Upper lobe of left lung (tissue), 6 donors: ENCODE measurements at places on chromosomes 2 and 18. TPM values are rescaled to one million over a fixed set of nuclear protein-coding genes. Genes with fewer than 3 reads are reported as not detected.

DNA sequence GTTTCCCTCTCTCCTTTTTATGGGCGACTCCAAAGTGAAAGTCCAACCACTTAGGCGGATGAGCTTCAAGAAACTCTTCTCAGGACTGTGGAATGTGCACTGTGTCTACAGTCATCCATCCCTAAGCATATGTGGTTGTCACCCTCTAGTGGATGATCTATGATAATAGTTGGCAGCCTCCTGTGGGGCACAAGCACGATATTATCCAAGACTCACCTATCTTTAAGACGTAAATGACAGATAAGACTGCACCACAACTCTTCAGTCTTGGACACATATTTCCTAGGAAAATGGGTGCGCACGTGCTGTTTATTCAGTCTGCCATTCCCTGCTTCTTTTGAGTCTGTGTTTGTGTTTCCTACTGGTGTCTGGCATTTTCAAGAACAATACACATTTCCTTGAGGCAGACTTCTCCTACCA, 145.5 kb upstream of the CTAGE1 start:
- peaks cover 27% of the 10 kb centered on the region for H3K4me1 ChIP-seq
- no peaks in the 10 kb centered on the region for H3K27me3 ChIP-seq
- no peaks in the 10 kb centered on the region for H3K36me3 ChIP-seq
- H3K4me3 ChIP-seq: no peak overlapping the region
- DNase-seq: no peak
- no peak overlapping the region for H3K27ac ChIP-seq

DNA sequence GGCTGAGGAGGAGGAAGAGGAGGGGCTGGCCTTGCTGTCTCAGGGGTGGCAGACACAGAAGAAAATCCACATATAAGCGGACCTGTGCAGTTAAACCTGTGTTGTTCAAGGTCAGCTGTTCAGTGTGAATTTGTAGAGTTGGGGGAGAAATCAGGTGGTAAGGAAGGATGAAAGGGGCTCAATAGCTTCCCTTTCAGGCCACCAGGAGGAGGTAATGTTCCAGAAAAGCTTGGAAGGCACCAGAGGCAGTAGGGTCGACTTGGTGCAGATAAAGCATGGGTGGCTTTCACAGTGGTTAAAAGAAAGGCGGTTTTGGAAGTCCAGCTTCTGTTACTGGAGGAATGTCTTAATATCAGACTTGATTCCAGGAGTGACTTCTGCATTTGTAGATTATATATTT, 167.4 kb downstream of the THSD7B start:
- no peak overlapping the region for H3K4me3 ChIP-seq
- no peak overlapping the region for H3K27ac ChIP-seq

GRCh38 chr18:58870130-58870529, 5.5 kb downstream of the ZNF532 start:
- H3K36me3 ChIP-seq: peaks cover 4% of the 10 kb centered on the region
- no peaks in the 10 kb centered on the region for H3K27me3 ChIP-seq
- peaks cover 19% of the 10 kb centered on the region for H3K4me1 ChIP-seq
- H3K27ac ChIP-seq: peak overlapping the region; percentile 57
- no peak overlapping the region for H3K4me3 ChIP-seq

GRCh38 chr2:138503652-138504051, 2.1 kb downstream of the SPOPL start:
- H3K27me3 ChIP-seq: no peaks in the 10 kb centered on the region
- H3K4me1 ChIP-seq: peaks cover 30% of the 10 kb centered on the region
- peak overlapping the region; percentile 81 for H3K4me3 ChIP-seq
- DNase-seq: no peak
- H3K36me3 ChIP-seq: no peaks in the 10 kb centered on the region
- H3K27ac ChIP-seq: peak overlapping the region; percentile 88

GRCh38 chr18:44742718-44743311, 62.1 kb downstream of the SETBP1 start:
- H3K36me3 ChIP-seq: no peaks in the 10 kb centered on the region
- H3K4me1 ChIP-seq: no peaks in the 10 kb centered on the region
- peak overlapping the region; percentile 61 for H3K27ac ChIP-seq
- H3K27me3 ChIP-seq: no peaks in the 10 kb centered on the region
- no peak for DNase-seq

- H3K4me3 ChIP-seq: no peak overlapping the region
- peaks cover 21% of the 10 kb centered on the region for H3K4me1 ChIP-seq
- peak; percentile 38 for DNase-seq
- H3K27me3 ChIP-seq: no peaks in the 10 kb centered on the region
- H3K36me3 ChIP-seq: no peaks in the 10 kb centered on the region
Measured at GRCh38 chr2:240916571-240917008, 10.5 kb downstream of the CROCC2 start.

DNA sequence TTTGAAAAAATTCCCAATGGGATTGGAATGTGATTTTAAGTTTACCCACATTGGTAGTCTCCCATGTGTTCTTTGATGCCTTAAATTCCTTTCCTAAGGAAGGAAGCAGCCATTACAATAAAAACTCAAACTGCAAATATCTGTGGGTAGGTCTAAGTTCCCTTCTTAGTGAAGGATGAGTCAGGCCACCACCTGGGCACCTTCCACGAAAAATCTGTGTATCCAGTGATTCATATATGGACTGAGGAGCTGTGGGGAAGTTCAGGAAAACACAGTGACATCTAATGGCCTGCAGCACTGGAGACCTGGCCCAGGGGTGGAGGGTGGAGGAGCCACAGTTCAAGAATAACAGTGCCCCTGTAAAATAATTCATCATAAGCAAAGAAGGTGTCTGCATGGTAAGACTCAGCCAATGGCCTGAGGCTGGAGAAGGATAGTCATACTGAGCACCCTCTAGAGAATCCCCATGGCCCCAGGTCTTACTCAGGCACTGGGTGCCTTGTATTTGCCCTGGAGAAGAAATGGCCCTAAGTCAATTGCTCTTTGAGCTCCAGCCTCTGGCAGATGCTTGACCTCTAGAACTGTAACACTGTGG, 248.6 kb downstream of the SP3 start:
- no peaks in the 10 kb centered on the region for H3K4me1 ChIP-seq
- H3K27ac ChIP-seq: no peak overlapping the region
- no peaks in the 10 kb centered on the region for H3K27me3 ChIP-seq
- H3K4me3 ChIP-seq: no peak overlapping the region

- H3K4me3 ChIP-seq: no peak overlapping the region
- no peak overlapping the region for H3K27ac ChIP-seq
- H3K4me1 ChIP-seq: peaks cover 4% of the 10 kb centered on the region
- H3K36me3 ChIP-seq: no peaks in the 10 kb centered on the region
Measured at GRCh38 chr2:207499114-207499513, 30.6 kb upstream of the CREB1 start.

GRCh38 chr2:202109737-202110184, 36.7 kb downstream of the KIAA2012 start:
- H3K36me3 ChIP-seq: no peaks in the 10 kb centered on the region
- no peak overlapping the region for H3K4me3 ChIP-seq
- H3K4me1 ChIP-seq: no peaks in the 10 kb centered on the region
- no peak overlapping the region for H3K27ac ChIP-seq
- DNase-seq: no peak

DNA sequence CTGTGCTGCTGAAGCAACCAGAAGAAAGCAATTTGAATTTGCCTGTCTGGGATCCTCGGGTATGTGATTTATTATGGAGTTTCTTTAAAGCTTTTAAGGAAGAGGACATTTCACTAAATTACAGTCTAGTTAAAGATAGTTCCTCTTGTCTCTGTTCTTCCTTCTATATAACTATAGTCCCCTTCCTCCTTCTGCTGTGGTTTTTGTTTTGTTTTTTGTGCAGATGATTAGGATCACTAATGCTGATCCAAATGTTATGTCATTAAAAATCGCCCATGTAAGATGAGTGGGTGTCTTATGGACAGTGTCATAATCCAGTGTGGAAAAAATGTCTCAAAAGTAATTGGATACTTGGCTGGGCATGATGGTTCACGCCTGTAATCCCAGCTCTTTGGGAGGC, 24.7 kb downstream of the PAPOLG start:
- no peak overlapping the region for H3K27ac ChIP-seq
- H3K27me3 ChIP-seq: no peaks in the 10 kb centered on the region
- DNase-seq: no peak

GRCh38 chr2:119469131-119469530, 37.5 kb downstream of the TMEM37 start:
- no peaks in the 10 kb centered on the region for H3K36me3 ChIP-seq
- no peak overlapping the region for H3K4me3 ChIP-seq
- peaks cover 15% of the 10 kb centered on the region for H3K4me1 ChIP-seq
- H3K27ac ChIP-seq: no peak overlapping the region
- H3K27me3 ChIP-seq: no peaks in the 10 kb centered on the region

DNA sequence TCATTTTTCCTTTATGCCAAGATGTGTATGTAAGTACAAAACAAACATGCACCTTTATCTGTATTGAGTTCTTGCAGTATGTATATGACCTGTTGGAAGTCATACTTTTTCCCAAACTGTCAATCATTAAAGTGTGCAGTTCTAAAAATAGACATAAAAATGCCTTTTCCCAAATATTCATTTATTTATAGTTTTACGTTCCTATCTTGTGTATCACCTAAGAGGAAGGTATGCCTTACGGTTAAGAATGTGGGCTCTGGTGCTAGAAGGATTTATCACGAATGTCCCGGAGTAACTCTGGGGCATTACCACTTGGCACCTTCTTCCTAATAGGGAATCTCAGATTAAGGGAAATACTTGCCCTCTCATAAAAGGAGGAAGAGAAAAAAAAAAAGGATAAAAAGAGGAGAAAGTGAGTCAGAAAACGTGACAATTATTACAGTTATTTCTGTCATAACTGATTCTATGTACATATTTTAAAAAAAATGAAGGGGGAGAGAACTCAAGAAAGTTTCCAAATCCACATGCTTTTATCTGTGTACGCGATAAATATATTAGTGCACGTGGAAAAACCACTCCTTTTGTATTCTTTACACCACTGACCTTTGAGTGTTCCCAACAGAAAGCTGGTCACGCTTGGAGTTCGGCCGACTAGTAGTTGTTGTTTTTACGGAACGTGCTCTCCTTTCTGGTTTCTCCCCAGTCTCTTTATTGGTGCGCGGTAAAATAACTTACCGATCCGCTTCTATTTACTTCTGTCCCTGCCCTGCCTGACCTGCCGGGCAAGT, 721 bp downstream of the MCEE start:
- H3K36me3 ChIP-seq: no peaks in the 10 kb centered on the region
- peak overlapping the region; percentile 97 for H3K27ac ChIP-seq
- peak overlapping the region; percentile 97 for H3K4me3 ChIP-seq
- no peak for DNase-seq
- H3K27me3 ChIP-seq: no peaks in the 10 kb centered on the region

DNA sequence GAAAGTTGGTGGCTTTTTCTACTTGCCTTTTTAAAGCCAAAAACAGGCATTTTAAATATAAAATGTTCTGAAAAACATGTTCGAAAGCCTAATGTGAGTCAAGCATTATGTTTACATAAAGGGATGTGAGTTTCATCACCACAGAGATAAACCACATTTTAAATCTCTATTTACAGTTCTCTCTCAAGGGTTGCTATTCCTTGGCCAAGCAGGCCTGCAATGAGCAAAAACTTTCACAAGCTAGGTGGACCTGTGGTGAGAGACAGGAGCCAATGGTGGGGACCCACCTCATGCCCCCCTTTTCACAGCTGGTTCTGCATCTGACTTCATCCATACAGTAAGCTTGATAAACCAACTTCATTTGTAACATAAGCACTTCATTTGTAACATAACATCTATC, 65.1 kb downstream of the CUL3 start:
- DNase-seq: no peak
- H3K4me1 ChIP-seq: peaks cover 39% of the 10 kb centered on the region
- H3K36me3 ChIP-seq: no peaks in the 10 kb centered on the region
- peak overlapping the region; percentile 19 for H3K27ac ChIP-seq
- no peaks in the 10 kb centered on the region for H3K27me3 ChIP-seq
- no peak overlapping the region for H3K4me3 ChIP-seq

DNA sequence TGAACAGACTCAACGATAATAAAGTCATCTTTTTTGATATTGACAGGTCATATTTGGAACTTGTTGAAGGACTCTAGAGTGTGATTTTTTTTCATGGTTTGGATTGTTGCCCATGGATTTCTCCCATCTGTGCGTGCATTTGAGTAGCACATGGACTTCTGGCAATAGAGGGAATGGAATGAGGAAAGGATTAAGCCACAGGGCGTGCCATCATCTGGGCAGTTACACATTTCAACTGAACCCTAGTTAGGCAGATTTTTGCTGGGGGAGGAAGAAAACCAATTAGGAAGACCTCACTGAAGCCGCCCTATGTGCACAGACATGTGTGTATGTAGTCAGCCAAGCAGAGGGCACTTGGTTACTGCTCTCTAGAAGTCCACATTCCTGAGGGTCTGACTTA, 72.6 kb downstream of the TPGS2 start:
- H3K27me3 ChIP-seq: no peaks in the 10 kb centered on the region
- DNase-seq: no peak
- H3K4me1 ChIP-seq: no peaks in the 10 kb centered on the region
- H3K36me3 ChIP-seq: no peaks in the 10 kb centered on the region

- H3K36me3 ChIP-seq: no peaks in the 10 kb centered on the region
- no peak for DNase-seq
- no peak overlapping the region for H3K4me3 ChIP-seq
- H3K27ac ChIP-seq: no peak overlapping the region
- H3K27me3 ChIP-seq: no peaks in the 10 kb centered on the region
- H3K4me1 ChIP-seq: no peaks in the 10 kb centered on the region
Measured at GRCh38 chr2:19416784-19417684, 58.6 kb upstream of the OSR1 start.

DNA sequence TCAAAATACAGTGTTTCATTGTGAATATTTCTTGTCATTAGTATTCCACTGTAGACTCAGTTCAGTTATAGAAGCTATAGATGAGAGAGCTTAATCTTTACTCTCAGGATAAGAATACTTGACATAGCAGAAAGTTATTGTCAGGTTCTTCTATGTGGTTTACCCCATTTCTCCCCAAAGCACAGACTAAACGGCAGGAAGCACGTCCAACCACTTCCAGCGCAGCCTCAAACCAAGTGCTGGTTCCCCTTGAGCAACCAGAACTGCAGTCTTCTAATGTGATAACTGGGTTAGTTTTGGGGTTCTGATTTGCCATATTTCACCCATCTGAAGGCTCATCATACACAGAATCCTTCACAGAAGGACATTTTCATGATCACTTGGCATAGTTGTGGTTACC, 324.7 kb downstream of the SLC8A1 start:
- DNase-seq: no peak
- no peaks in the 10 kb centered on the region for H3K4me1 ChIP-seq
- H3K4me3 ChIP-seq: no peak overlapping the region
- H3K27ac ChIP-seq: no peak overlapping the region

GRCh38 chr18:79786304-79786703, 11.4 kb upstream of the KCNG2 start:
- H3K36me3 ChIP-seq: no peaks in the 10 kb centered on the region
- no peak overlapping the region for H3K4me3 ChIP-seq
- H3K27me3 ChIP-seq: no peaks in the 10 kb centered on the region
- peaks cover 22% of the 10 kb centered on the region for H3K4me1 ChIP-seq

- H3K4me3 ChIP-seq: peak overlapping the region; percentile 60
- H3K4me1 ChIP-seq: peaks cover 22% of the 10 kb centered on the region
- H3K27me3 ChIP-seq: no peaks in the 10 kb centered on the region
- H3K36me3 ChIP-seq: no peaks in the 10 kb centered on the region
Measured at GRCh38 chr18:50560681-50561629, 1.1 kb downstream of the MAPK4 start.

The MROH2A gene
- total RNA-seq: not detected

The TMEM163 gene
- total RNA-seq: 64.1 TPM

The DSG1 gene
- total RNA-seq: not detected

The FIGN gene
- 2.5 TPM for total RNA-seq

The ZNF396 gene
- total RNA-seq: 3.0 TPM

The PLEK gene
- 12.4 TPM for total RNA-seq

The EVA1A gene
- total RNA-seq: 30.4 TPM

The HIBCH gene
- 16.8 TPM for total RNA-seq

The SERPINB10 gene
- not detected for total RNA-seq

The KCNG2 gene
- total RNA-seq: not detected

The HADHB gene
- total RNA-seq: 67.1 TPM

The SERPINB11 gene
- 12.8 TPM for total RNA-seq

The CNDP1 gene
- not detected for total RNA-seq

The ABHD1 gene
- total RNA-seq: not detected
